ENCODE measurements at places on chromosomes 2 and 18.

GRCh38 chr2:119552902-119553301, 8.7 kb downstream of the CFAP221 start:
- no peak for DNase-seq

DNA sequence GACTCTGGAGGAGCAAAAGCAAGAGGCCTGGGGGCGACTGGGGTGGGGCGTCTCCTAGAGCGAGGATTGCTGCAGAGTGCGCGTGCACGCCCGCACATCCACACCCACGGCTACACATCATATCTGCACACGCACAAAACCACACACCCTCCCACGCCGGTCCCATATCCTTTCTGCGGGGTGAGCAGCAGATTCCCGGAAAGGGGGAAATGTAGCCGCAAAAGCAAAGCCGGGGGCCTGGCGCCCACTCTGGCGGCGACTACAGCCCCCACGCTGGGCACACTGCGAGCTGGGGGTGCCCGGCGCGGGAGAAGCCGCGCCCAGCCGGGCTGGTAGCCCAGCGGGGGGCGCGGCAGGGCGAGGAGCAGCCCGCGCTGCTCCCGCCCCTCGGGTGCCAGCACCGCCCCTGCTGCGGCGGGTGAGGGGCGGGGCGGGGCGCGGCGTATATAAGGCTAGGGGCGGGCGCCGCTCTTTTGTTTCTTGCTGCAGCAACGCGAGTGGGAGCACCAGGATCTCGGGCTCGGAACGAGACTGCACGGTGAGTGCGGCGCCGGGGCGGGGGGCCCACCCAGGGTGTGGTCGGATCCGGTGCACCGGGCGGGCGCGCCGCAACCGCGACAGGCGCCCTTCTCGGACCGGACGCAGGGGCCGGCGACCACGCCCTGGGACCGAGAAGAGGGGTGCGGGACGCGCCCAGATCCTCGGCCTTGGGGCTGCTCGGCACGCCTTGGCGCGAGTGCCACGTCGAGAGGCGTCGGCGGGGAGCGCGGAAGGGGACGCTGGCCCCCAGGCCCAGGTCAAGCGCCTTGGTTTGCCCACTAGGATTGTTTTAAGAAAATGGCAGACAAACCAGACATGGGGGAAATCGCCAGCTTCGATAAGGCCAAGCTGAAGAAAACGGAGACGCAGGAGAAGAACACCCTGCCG, at the start of gene TMSB10:
Gene TMSB10, plus strand, starts transcription at position 476 of the 927 bp plus-strand sequence.
- DNase-seq, result peak; percentile 87

DNA sequence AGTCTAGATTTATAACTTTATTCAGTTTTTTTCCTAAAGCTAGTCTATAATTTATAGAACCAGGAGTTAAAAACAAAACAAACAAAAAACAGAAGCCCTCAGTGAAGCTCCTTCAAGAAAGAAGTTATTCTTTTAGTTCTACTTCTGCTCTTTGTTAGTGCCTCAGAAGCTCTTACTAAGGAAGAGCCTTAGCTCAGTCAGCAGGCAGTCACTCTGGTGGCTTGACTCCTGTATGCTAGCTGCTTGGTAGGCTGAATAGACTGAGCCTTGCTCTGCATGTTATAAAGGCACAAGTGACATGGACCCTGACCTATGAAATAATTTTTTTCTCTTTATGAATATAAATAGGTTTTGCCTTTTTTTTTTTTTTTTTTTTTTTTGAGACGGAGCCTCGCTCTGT, 24.8 kb downstream of the NCOA1 start:
- no peak for DNase-seq

- no peak for DNase-seq
Measured at GRCh38 chr2:60383401-60384143, 169.9 kb downstream of the BCL11A start.

- no peak for DNase-seq
Measured at GRCh38 chr2:241873081-241873802, 3.7 kb downstream of the RTP5 start.

- DNase-seq, result no peak
Measured at GRCh38 chr2:105803773-105804172, 59.1 kb downstream of the NCK2 start.

GRCh38 chr2:127357591-127357990, 30.2 kb downstream of the MAP3K2 start:
- no peak for DNase-seq

- DNase-seq, result no peak
Measured at GRCh38 chr2:65107530-65107929, 22.4 kb downstream of the RAB1A start.

GRCh38 chr2:178761759-178762371, 45.4 kb downstream of the TTN start:
- DNase-seq, result peak; percentile 46

DNA sequence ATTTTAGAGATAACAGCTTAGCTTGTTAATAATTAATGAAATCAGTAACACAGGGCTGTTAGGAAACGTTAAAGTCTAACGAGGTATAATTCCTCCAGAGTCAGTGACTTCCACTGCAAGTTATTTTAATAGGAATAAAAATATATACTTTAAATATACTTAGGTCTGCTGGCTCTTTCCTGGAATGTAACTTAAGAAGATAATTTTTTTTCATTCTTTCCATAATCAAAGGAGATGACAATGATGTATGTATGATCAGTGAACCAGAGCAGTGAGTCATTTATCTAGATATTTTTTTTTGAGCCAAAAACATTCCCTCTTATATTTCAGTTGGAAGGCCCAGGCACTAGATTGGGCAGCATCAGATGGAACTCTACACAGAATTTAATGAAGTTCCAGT, 104.2 kb upstream of the LYPD1 start:
- peak; percentile 53 for DNase-seq

GRCh38 chr2:57093020-57093419, 909.2 kb downstream of the CCDC85A start:
- no peak for DNase-seq

GRCh38 chr2:25042321-25043240, 705 bp downstream of the EFR3B start:
- DNase-seq, result no peak

DNA sequence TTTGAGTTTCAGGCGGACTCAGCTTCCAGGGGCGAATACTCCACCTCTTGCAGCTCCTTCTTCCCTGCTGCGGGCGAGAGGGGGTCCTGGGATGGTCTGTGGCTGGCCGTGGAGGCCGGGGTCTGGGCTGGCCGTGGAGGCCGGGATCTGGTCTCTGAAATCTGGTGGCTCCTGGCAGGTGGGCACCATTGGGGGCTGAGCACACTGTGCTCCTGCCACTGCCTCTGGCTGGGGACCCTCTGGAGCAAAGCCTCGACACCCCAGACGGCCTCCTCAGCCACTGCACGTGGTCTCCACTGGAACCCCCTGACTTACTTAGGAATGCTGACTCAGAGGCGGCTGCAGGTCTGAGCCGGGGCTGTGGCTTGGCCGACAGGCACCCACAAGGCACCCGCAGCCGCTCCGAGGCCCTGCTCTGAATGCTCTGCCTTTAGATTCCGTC, 100.1 kb upstream of the ALKAL2 start:
- DNase-seq, result no peak

All from fibroblast of upper back skin (primary cell).